Sigmoid colon (tissue), 7 donors: ENCODE measurements at places on chromosomes 11 and 22. TPM values are rescaled to one million over a fixed set of nuclear protein-coding genes. Genes with fewer than 3 reads are reported as not detected.

- H3K36me3 ChIP-seq = no peaks in the 10 kb centered on the region
- H3K4me3 ChIP-seq = no peak overlapping the region
- DNase-seq = no peak
- H3K4me1 ChIP-seq = no peaks in the 10 kb centered on the region
Measured at GRCh38 chr22:50317674-50318073, 9.1 kb downstream of the DENND6B start.

GRCh38 chr11:66768818-66769217 is 39.8 kb upstream of the SPTBN2 start:
- H3K27me3 ChIP-seq = no peaks in the 10 kb centered on the region
- no peaks in the 10 kb centered on the region for H3K36me3 ChIP-seq
- H3K4me1 ChIP-seq = no peaks in the 10 kb centered on the region
- H3K4me3 ChIP-seq = no peak overlapping the region
- no peak for DNase-seq
- peak overlapping the region; percentile 1 for H3K27ac ChIP-seq

DNA sequence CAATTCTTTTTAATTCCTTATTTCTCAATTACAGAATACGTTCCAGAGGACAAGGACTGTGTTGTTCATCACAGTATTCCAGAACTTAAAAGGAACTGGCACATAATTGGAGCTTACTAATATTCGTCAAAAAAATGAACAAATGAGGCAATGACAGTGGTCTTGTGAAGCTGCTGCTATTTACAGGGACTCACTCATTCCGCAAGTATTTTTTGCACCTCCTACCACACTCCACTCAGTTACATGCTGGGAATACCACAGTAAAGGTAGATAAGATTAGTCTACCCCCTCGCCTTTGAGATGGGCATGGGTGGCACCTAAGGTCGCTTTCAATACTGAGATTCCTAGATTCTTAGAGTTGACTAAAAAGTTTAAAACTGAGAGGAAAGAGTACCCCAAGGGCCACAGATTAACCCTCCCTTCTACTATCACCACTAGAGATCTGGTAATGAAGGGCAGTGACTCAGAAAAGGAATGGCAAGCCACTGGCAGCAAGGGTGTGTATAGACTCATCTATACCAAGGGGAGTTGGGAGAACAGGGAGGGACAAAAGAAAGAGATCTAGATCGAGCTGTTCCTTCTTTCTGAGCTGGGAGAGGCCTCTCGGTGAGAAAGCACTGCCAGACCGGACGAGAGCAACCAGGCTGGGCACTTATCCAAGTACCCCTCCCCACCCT is 85.0 kb downstream of the RPL27A start:
- no peaks in the 10 kb centered on the region for H3K27me3 ChIP-seq
- H3K36me3 ChIP-seq = no peaks in the 10 kb centered on the region
- DNase-seq = no peak
- H3K4me3 ChIP-seq = no peak overlapping the region

GRCh38 chr11:20887137-20887536 is 217.8 kb downstream of the NELL1 start:
- no peaks in the 10 kb centered on the region for H3K4me1 ChIP-seq
- no peaks in the 10 kb centered on the region for H3K36me3 ChIP-seq
- no peak overlapping the region for H3K27ac ChIP-seq

DNA sequence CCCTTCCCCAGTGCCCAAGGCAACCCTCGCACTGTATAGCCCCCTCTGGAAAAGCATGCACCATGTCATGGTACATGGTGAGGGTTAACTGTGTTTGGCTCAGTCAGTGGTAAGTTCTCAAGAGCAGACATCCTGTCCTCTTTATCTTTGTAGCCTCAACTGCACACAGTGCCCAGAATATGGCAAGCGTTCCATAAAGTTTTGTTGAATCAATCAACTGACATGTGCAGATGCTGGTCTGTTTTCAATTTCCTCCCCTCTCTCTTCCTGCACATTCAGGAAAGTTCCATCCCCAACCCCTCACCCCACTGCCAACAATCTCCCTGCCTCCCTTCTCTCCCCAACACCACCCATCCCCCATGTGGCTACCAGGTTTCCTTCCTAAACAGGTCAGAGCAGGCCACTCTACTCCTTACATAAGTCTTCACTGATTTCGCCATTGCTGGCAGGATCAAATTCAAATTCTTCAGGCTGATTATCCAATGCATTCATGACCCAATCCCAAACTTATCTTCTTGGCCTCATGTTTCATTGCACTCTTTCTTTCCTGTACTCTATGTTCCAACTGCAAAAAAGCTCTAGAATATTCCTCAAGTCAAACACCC is 15.5 kb upstream of the TMPRSS5 start:
- no peaks in the 10 kb centered on the region for H3K36me3 ChIP-seq
- H3K27ac ChIP-seq = no peak overlapping the region
- H3K4me1 ChIP-seq = no peaks in the 10 kb centered on the region

- H3K27ac ChIP-seq = no peak overlapping the region
- peak overlapping the region; percentile 33 for H3K4me3 ChIP-seq
- H3K4me1 ChIP-seq = no peaks in the 10 kb centered on the region
- peak; percentile 80 for DNase-seq
- H3K36me3 ChIP-seq = no peaks in the 10 kb centered on the region
Measured at GRCh38 chr11:67071420-67072284, 15.0 kb downstream of the RHOD start.

DNA sequence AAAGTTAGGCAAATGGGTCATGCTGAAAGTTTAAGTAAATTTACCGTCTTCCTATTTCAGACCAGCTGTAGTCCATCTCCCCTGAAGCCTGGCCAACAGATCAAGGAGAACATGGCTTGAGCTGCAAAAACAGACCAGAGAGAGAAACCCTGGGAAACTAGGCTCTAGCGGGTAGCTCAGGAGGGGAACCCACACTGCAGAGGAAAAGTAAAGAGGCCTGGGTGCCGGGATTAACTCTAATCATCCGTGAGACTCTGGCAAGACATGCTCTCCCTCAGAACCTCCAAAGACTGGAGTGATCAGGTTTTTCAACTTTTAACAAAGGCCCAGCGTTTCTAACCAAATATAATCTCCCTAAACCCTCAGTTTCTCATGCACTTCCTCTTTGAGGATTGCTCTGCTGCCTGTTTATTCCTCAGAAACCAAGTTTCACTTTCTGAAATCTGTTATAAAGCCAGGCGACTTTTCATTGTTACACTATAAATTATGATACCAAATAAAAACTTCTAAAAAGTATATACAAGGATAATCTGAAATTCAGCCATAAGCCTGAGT is 67.5 kb downstream of the GAB2 start:
- H3K4me1 ChIP-seq = no peaks in the 10 kb centered on the region
- H3K27ac ChIP-seq = peak overlapping the region; percentile 68
- DNase-seq = peak; percentile 73
- no peaks in the 10 kb centered on the region for H3K27me3 ChIP-seq
- peak overlapping the region; percentile 26 for H3K4me3 ChIP-seq

DNA sequence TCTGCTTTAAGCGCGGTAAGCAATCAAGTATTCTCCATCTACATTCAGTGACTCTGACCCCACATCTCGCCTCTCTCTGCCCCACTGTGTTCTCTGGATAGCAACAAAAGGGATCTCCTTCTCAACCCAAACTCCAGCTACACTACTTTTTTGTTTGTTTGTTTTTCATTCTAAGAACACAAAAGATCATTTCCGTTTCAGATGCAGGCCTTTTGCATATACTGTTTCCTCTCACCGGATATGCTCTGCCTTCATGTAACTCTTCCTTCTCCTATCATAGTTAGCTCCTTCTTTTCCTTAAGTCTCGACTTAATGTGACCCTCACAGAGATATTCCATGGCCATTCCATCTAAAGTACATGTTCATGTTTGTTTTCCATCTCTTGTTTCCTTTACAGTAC is 179.8 kb upstream of the MTMR2 start:
- H3K4me1 ChIP-seq = peaks cover 27% of the 10 kb centered on the region
- H3K27ac ChIP-seq = no peak overlapping the region
- H3K36me3 ChIP-seq = no peaks in the 10 kb centered on the region

DNA sequence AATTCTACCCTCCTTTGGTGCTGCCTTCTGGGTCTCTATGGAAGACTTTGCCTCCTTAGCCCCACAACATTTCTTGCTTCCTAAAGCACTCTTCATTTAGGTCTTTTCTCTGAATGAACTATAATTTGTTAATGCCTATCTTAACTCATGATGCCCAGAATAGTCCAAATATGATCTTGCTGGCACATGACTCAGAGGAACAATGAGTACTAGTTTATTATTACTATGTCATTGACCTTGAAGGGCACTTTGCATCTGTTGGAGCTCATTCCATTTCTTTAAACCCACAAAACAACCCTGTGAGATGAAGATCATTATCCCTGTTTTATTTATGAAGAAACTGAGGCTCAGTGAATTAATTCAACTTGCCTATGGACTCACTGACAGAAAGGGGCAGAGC is 320.2 kb upstream of the PLET1 start:
- H3K4me1 ChIP-seq = peaks cover 17% of the 10 kb centered on the region
- H3K4me3 ChIP-seq = no peak overlapping the region
- no peak for DNase-seq
- H3K36me3 ChIP-seq = no peaks in the 10 kb centered on the region
- no peaks in the 10 kb centered on the region for H3K27me3 ChIP-seq

- H3K27me3 ChIP-seq = no peaks in the 10 kb centered on the region
- H3K36me3 ChIP-seq = no peaks in the 10 kb centered on the region
- H3K4me3 ChIP-seq = no peak overlapping the region
- peaks cover 8% of the 10 kb centered on the region for H3K4me1 ChIP-seq
- no peak overlapping the region for H3K27ac ChIP-seq
Measured at GRCh38 chr11:8330404-8330803, 66.7 kb upstream of the LMO1 start.

DNA sequence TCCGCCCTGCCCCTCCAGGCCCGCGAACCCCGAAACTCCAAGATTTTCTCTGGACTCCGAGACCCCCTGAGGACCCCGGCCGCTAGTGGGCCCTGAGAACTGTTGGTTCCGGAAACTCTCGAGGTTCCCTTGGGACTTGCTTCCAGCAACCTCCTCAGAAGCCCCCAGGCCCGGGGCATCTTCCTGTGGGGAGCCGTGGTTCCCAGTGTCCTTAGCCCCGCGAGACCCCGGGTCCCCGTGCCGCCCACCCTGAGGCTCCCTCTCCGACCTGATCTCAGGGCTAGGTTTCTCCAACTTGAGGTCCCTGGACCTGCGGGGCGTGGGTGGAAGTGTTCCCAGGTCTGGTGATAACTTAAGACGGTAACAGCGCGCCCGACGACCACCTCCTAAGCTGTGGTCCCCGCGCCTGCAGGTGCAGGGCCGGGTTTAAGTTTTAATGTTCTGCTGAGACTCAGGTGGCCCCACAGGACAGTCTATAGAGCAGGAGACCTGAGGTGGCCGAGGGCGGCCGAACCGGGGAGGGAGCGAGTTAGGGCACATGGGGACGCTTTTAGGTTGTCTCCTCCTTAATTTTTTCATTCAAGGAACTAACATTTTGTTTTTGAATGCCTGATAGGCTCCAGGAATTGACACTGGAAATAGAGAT is 720 bp downstream of the FAM118A start:
- H3K27me3 ChIP-seq = no peaks in the 10 kb centered on the region
- peak overlapping the region; percentile 84 for H3K4me3 ChIP-seq
- peak; percentile 76 for DNase-seq
- H3K27ac ChIP-seq = peak overlapping the region; percentile 83

DNA sequence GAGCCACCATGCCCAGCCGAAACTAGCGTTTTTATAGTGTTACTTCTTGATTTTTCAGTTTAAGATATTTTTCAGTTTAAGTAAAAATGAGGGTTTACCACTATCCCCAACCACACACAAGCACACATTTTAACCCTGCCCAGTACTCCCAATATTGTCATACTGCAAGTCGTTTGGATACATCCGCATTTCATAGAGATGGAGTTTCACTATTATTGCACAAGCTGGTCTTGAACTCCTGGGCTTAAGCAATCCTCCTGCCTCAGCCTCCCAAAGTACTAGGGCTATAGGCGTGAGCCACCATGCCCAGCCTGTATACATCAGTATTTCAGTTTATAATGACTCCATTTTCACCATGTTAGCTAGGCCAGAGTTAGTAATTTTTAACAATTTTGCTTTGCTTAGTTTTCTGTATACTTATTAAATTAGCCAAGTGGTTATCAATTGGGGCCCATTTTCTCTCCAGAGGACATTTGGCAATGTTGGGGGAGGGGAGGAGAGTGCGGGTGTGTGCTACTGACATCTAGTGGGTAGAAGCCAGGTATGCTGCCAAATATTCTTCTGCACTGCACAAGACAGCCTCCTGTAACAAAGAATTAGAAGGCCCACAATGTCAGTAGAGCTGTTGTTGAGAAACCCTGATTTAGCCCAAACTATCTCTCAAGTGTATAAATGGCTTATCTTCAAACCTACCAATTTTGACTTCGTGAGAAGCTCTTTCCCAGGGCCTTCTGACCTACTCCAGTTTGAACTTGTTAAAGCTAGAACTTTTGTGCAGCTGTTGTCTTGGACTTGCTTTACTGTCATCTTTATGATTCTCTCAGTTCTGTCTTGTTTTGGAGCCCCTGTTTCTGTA is 7.3 kb downstream of the USP47 start:
- peaks cover 94% of the 10 kb centered on the region for H3K4me1 ChIP-seq
- DNase-seq = no peak
- no peak overlapping the region for H3K4me3 ChIP-seq

Gene MMP12
- total RNA-seq = not detected

Gene NRIP3
- 5.3 TPM for total RNA-seq

Gene AMOTL1
- total RNA-seq = 114 TPM
